GM06990 (cell line): ENCODE measurements at places on chromosomes 2 and 18.

DNA sequence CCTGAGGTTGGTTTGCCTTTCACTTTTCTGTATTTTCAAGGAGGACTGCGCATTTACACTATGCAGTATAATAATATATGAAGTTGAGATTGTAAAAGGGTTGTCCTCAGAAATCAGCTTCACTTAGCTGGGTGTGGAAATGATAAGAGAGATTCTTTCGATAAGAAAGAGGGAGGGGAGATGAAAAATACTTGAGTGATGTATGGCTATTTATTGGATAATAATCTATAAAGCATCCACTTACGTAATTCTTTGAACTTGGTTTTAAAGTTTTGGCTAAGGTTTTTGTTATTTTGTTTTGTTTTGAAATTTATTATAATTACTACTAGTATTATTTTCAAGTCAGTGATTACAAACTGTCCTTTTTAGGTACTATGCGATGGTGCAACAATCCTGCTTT is 40.6 kb downstream of the EFEMP1 start:
- no peak for DNase-seq

DNA sequence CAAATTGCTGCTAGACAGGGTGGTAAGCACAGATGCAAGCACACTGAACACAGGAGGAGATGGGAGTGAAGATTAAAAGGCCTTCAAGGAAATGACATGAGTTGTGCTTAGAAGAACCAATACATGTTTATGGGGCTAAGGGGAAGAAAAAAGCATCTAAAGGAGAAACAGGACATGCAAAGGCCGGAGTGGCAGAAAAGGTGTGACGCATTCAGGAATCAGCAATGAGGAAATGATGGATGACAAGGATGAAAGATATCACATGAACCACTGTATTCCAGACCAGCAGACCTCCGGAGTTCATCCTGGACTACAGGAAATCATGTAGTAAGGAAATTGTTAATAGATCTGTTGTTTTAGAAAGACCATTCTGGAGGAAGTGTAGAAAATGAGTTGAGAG is 42.8 kb downstream of the PPP4R1 start:
- DNase-seq: no peak

DNA sequence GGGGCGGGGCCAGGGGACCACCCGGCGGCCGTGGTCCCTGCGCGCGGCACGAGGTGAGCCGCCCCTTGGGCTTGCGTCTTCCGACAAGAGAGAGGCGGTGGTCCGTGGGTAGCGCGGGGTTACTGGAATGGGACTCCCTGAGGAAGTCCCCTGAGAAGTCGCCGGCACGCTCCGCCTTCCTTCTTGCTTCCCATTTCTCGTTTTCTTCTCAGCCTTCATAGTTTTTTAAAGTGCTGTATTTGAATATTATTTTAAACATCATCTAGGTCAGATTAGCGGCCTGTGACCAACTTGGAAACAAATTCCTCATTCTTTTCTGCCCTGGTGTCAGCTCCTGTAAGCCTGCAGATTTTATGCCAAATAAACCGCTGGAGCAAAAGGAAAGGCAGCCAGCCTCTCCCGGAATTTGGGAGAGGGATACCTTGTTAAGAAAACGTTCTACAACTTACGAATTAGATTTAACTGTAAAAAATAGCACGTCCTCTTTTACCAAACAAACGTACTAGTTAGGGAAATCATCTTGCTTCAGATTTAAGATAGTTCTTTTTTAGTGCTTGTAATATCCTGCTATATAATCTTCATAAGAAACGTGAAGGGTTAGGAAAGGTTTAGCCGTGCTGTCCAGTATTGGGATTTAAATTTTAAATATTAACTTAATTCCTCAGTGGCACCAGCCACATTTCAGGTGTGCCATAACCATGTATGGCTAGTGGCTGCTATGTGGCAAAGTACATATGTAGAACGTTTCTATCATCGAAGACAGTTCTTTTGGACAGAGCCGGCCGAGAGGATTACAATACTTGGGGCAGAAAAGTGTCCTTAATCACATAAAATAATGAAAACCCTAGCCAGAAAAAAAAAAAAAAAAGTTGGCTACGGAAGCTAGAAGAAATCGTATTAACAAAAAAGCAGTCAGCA is 628 bp upstream of the PTPN2 start:
- DNase-seq: no peak

GRCh38 chr2:112959109-112959812 is 18.5 kb upstream of the IL36G start:
- DNase-seq: no peak

- peak; percentile 29 for DNase-seq
Measured at GRCh38 chr2:148971547-148971946, 67.0 kb upstream of the LYPD6B start.

DNA sequence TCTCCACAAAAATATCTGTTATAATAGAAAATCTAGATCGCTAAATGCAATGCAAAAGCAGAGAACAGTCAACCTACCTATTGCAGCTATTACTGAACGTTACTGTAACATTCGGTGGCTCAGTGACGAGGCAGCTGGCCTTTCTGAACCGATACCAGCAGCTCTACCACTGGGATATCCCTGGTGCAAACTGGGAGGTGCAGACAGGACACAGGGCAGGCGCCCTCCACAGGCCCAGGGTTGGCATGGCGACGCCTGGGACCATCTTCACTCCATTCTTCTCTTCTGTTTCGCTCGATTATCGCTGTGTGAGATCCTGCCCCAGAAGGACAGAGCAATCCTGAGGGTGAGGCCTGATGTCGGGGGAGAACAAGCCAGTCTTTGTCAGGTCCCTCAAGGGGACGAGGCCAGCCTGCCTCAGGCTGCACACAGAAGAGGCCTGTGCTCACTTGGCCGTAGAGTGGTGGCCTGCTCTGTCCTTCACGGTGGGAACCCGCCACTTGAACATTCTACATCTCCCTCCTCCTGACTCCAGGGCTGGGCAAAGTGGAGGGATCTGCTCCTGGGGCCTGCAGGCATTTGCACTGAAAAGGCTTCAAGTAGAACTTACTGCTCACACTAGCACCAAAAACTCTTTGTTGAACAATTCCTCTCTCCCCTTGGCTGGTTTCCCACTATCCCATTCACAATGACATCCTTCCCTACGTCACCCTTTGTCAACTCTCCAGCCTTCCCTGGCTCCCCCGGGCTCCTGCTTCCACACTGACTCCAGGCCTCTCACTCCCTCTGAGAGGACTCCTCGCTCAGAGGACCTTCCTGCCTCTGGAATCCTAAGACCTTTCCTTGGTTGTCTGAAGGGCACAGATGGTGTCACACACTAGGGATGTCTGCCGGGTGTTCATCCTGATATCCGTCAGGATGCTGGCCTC is 49.7 kb downstream of the CYRIA start:
- no peak for DNase-seq

DNA sequence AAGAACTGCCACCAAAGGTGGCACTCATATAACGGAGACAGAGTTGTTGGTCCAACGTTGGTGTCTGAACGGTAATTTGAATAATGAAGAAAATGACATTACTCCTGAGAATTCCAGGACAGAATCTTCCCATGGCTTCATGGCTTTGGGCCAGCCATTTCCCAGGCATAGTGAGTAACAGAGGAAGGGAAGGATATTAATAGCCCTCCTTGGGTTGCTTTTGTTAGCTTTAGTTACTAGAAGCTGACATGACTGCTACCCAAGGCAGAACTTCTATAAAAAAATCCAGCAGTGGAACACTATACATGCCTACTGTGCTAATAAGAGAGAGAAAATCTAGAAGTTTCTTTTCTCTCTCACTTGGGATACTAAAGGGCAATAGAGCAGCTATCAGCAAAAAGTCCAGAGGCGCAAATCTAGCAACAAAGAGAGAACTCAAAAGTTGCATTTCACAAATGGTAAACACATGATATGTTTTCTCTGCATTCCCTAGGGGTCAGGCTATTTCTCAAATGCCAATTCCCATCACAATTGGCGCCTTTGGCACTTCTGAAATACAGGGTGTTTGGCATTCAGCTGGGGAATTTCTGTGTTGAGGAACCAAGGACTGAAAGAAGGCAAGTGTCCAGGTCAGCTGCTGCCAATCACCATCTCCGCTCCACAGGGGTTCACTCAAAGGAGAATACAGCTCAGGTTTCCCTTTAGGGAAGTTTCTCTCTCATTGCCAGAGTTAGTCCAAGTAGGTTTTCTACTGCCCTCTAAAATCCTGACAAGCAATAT is 160.8 kb upstream of the KYNU start:
- DNase-seq: no peak

- DNase-seq: no peak
Measured at GRCh38 chr2:31168291-31168690, 30.1 kb upstream of the GALNT14 start.

DNA sequence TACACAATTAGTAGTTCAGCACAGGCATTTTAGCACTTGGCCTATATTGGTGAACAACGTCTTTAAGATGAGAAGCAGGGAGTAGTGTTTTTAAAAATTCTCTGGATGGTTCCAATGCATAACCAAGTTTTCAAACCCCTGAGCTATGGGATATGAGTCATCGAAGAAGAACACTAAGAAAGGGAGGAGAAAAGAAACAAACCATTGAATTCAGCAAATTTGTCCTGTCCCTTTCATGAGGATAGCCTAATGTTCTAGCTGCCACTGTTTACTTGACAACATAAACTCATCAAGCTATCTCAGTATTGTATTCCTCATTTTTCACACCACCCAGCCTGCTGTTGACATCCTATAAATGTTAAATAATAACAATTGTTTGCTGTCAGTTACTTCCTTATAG is 158.0 kb downstream of the BARD1 start:
- DNase-seq: no peak
